ENCODE measurements at places on chromosomes 2 and 18.

- DNase-seq = no peak
Observed at GRCh38 chr2:56267415-56267788, 83.6 kb downstream of the CCDC85A start.

DNA sequence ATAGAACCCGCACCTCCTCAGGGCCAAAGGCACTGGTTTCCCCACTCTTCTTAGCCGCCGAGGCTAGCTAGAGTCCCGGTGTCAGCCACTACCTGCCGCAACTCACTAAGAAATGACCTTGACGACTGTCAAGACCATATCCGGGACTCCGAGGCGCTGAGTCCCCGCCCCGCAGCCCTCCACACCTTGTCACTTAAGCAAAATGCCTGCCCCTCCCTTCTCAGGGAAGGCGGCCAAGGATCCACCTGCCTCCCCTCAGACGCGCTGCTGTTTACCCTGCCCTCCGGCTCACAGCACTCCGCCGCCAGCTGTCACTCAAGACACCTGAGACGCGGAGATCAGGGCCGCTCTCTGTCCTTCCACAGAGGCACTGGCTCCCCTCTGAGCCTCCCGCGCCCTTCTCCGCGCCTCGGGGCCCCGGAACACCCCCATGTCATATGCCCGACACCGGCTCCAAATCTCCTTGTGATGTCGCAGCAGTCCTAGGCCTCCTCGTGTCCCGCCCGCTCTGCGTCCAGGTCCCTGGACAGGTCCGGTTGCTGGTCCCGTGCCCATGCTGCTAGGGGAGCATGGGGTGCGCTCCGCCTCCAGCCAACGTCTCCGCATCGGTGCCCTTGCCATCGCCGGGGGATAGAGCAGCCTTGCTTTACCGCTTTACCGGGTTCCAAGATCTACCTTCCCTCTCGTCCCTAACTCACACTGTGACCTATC lies 32.5 kb upstream of the REG3G start:
- no peak for DNase-seq

- DNase-seq = peak; percentile 78
Observed at GRCh38 chr18:12041561-12041960, 52.1 kb upstream of the ANKRD62 start.

DNA sequence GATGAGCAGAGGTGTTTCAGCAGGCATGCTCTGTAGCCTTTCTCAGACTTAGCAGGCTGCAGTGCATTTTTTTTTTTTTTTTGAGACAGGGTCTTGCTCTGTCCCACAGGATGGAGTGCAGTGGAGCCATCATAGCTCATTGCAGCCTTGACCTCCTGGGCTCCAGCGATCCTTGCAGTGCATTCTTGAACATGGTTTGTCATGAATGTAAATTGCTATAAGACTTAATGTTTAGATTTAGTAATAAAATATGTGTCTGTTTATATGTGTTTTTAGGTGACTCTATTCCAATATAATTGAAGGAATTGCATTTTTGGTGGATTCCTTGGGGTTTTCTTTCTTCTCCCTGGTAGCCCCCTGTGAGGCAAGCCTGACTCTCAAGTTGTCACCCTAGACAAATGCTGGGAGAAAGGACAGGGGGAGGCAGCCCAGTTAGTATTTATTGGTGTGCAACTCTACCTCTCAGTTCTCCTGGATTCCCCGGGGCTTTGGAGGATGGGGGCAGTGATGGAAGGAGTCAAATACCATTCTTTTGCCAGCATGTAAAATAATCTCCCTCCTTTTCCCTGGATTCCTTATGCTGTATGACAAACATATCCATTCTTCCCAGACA lies 22.7 kb downstream of the LYPD6B start:
- no peak for DNase-seq

GRCh38 chr2:167331636-167332232 lies 443.5 kb downstream of the XIRP2 start:
- no peak for DNase-seq

GRCh38 chr2:235085476-235085875 lies 133.7 kb downstream of the SH3BP4 start:
- no peak for DNase-seq

- DNase-seq = no peak
Observed at GRCh38 chr18:27377251-27377650, 192.1 kb upstream of the CHST9 start.

DNA sequence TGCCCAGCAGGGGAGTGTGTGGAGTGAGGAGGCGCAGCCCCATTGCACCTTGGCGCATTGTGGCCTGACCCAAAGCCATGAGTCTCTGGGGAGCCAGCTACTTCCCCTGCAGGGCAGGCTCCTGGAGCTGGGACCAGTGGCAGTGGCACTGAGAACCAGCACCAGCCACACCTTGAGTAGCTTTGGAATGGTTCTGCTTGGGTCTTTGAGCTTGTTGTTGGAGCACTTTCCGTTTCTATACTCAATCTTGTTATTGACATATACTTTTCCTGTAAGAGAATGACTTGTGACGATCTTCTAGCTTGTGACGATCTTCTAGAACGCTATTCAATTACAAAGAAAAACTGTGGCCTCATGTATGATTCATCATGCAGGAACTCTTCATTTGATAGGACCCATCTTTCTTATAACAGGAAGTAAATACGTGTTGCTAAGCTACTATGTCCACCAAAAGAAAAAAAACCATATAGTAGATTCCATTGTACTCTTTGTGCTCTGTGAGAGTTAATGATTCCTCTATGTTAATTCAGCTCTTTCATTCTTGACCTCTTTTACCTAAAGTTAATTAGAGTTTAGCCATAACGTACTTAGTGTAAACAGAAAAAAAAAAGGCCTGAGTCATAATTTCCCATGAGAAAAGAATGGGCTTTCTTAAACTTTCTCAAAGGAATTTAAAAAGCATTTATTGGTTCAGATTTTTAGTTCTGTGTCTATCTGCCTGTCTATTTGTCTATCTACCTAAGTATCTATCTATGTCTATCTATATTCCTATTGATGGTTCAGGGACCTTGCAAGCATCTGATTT lies 113.1 kb downstream of the GATA6 start:
- peak; percentile 19 for DNase-seq

- DNase-seq = peak; percentile 50
Observed at GRCh38 chr2:199136681-199137080, 321.1 kb downstream of the SATB2 start.

- DNase-seq = no peak
Observed at GRCh38 chr18:78726326-78727056, 253.1 kb upstream of the SALL3 start.

- DNase-seq = no peak
Observed at GRCh38 chr2:130339885-130340745, 2.6 kb upstream of the IMP4 start.

GRCh38 chr2:74438248-74438647 lies 3.5 kb downstream of the RTKN start:
- no peak for DNase-seq

DNA sequence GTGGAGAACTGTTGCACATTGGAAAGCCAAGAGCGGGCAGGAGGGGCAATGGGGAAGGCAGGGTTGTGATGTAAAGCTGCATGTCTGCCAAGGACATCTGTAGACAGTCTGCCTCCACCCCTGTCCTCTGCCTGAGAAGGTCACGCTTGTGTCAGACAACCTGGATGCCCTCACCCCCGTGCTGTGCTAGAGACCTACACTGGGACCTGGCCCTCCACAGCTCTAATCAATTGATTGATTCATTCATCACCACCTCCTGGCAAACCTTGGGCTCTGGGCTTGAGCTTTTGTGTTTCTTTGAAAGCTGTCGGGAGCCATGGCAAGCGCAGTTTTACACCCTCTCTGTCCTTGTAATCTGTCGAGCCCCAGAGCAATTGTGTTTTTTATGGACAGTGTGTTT lies 41.1 kb downstream of the MARCO start:
- no peak for DNase-seq

DNA sequence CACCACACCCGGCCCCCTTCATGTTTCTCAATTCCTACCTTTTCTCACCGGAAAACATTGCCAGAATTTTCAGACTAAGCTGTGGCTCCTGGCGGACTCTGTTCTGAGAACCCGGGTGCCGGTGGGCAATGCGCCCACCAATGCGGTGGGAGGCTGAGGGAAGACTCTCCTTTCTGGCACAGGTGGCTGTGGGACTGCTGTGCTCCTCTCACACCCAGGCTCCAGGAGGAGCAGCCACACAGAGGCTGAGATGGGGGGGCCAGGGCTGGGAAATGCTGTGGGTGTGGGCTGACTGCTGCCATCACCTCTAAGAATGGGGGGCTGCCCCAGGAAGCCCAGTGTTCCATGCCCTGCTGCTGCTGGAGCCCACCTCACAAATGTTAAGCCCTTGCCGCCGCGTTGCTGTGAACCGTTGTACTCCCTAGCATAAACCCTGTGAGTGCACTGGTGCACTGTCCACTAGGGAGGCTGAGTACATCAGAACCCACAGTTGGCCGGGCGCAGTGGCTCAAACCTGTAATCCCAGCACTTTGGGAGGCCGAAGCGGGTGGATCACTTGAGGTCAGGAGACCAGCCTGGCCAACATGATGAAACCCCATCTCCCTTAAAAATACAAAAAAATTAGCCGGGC lies 152.6 kb downstream of the LDLRAD4 start:
- no peak for DNase-seq

GRCh38 chr2:102771114-102771513 lies 9.3 kb downstream of the TMEM182 start:
- DNase-seq = no peak

DNA sequence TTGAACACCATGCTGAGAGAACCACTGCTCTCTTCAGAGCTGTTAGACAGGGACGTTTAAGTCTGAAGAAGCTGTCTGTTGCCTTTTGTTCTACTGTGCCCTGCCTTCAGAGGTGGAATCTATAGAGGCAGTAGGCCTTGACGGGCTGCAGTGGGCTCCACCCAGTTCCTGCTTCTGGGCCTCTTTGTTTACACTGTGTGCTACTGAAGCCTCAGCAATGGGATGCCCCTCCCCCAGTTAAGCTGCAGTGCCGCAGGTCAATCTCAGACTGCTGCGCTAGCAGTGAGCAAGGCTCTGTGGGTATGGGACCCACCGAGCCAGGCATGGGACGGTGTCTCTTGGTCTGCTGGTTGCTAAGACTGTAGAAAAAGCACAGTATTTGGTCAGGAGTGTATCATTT lies 162.3 kb upstream of the NXPH2 start:
- no peak for DNase-seq

DNA sequence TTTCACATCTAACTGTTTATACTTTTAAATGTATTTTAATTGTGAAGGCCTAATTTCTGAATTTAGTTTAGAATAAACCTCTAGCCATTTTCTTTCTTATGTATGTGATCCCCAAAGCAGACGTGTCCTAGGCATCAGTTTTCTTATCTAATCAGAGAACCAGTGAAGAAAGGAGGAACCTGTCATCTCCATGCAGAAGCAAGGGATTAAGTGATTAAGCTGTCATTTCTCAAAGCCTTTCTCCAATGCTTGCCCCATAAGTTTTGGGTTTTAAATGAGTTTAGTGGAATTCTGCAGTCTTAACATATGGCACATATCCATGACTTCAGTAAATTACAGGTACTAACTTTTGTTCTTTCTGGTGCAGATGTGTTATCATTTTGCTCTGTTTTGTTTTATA lies 190.4 kb downstream of the PLCL1 start:
- no peak for DNase-seq

- no peak for DNase-seq
Observed at GRCh38 chr2:227153307-227153706, 10.7 kb downstream of the COL4A4 start.

DNA sequence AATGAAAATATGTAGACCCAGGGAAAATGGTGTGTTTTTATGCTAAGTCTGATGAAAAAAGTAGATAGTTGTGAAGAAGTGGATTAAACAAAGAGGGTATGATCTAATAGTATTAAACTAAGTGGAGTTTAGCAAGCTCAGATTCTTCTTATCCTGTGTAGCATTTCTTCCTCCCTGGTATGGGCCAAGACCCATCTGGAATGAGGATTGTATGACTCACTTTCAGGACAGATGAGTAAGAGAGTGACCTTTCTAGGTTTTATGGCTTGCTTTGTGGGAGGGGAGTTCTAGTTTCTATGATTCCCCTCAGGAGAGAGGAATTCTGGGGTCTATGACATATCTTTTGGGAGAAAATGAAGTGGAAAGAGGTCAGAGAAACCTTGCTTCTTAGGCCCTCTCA lies 550.1 kb downstream of the SPAG16 start:
- DNase-seq = peak; percentile 66

- no peak for DNase-seq
Observed at GRCh38 chr2:232539298-232540231, at the start of gene CHRNG. Gene CHRNG, plus strand, starts transcription at chr2:232539692. Its CDS starts 56 bp downstream, at chr2:232539748.

DNA sequence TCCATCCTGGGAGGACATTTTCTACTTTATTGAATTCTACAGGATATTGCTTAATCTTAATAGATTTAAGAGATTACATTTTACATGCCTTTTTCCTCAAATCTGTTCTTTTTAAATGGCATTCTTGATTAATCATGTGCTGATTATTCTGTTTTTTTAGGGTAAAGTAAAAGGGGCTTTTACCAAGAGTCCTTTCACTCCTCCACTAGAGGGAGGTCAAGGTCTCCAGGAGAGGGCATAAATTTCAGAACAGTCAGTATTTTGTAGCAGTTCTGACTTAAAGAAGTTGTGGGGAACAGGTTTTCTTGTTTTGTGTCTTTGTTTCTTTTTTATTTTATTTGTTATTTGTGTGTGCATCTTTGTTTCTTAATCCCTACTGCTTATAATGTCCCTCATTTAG lies 25.4 kb downstream of the WDR75 start:
- peak; percentile 24 for DNase-seq

DNA sequence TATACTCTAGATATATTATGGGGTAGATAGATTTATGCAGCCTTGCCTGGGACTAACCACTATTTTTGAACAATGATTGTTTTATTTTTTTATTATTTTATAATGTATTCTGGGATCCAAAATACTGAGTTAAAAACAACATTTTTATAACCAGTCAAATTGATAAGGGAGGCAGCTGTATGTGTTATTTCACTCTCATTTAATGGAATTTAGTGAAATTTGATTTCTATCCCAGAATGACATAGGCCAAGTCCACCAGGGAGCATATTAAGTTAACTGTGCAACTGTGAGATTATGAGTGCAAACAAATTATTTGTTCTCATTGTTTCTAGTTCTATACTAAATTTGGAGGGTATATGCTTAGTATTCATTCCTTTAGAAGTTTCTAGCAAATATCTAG lies 553.6 kb upstream of the NRP2 start:
- DNase-seq = no peak

GRCh38 chr2:218284106-218284811 lies 8.0 kb downstream of the TMBIM1 start:
- DNase-seq = peak; percentile 75

DNA sequence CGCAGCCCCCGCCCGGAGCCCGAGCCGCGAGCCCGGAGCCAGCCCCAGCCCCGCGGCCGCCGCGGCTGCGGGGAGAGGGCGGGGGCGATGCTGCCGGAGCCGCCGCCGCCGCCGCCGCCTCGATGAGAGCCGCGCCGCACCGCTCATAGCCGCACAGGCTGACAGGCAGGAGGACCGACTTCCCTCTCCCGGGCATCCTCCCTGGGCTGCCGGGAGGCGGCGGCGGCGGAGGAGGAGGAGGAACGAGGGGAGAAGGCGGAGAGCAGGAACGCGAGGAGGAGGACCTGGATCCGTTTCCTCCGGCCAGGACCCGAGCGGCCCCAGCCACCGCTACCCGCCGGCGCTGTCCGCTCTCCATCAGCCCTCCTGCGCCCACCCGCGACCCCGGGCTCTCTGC lies 370 bp downstream of the KLHL29 start:
- peak; percentile 63 for DNase-seq

Measured in AG08395 (cell line).